ENCODE measurements at places on chromosomes 6 and 20.
A peak's percentile ranks its signal among the peaks of the same experiment; 100 is the strongest.

- DNase-seq, result no peak
Observed at GRCh38 chr6:10793695-10794094, 44.6 kb downstream of the MAK start.

DNA sequence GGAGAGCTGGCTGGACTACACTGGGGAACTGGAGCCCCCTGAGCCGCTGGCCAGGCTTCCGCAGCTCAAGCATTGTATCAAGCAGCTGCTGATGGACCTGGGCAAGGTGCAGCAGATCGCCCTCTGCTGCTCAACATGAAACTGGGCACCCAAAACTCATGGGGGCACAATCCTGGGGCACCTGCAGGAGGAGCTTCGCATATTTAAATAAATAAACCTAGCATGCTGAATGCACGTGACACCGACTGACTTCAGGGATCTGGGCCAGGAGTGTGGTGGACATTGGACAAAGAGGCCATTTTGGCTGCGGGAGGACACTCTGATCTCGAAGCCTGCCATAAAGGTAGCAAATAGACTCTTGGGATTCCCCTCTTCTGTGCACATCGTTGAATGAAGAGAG is 6.8 kb downstream of the SCAND1 start:
- DNase-seq, result peak; percentile 76

- DNase-seq, result no peak
Observed at GRCh38 chr6:39887692-39888450, 46.4 kb downstream of the MOCS1 start.

DNA sequence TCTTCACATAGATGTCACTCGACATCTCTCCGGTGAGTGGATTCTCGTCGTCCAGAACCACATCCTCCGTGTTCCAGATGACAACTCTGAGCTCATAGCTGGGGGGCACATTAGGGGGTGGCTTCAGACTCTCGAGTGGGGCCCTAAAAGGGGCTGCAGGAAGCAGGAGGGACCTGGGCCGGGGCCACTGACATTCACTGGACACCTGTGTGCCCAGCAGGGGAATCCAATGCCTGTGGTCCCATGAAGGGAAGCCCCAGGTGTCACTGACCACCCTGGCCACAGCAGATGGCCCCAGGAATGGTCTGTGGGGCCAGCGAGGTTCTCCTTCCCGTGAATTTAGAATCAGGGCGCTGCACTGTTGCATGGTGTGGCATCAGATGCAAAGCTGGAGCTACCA is 18.7 kb downstream of the ERGIC3 start:
- DNase-seq, result no peak

DNA sequence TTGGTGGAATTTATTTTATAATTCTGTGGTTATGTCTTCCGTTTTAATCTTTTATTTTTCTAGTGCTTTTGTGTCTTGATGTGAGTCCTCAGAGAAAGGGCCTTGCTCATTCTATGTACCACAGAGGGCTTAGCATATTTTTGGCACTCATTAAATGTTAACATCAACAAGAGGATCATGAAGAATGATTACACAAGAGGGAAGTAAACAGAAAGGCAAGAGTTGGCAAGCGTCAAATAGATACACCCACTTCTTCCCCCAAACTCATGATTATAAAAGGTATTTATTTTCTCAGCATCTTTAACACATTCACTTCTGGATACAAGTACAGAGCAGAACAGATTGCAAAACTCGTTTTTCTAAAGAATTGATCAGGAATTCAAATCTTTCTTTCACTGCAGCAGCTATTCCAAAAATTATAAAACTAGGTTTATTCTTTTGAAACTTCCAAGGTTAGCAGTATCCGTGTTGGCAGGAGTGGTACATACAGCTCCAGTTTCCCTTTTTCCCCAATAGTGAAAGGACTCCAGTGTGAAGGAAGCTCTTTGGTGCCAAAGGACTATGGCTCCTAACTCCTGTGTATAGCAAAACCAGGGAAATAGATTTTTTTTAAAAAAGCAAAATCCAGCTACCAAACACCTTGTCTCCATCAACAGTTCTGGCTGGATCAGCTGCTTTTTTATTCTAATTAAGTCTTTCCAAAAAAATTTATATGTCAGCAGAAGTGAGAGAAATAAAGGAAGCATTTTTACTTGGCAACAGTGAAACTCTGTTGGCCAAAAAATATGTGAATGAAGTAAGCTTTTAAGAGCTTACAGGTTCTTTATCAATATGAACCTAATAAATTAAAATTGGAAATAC is 221.9 kb downstream of the ADGRG6 start:
- no peak for DNase-seq

- DNase-seq, result no peak
Observed at GRCh38 chr20:9995510-9996272, 39.1 kb upstream of the ANKEF1 start.

DNA sequence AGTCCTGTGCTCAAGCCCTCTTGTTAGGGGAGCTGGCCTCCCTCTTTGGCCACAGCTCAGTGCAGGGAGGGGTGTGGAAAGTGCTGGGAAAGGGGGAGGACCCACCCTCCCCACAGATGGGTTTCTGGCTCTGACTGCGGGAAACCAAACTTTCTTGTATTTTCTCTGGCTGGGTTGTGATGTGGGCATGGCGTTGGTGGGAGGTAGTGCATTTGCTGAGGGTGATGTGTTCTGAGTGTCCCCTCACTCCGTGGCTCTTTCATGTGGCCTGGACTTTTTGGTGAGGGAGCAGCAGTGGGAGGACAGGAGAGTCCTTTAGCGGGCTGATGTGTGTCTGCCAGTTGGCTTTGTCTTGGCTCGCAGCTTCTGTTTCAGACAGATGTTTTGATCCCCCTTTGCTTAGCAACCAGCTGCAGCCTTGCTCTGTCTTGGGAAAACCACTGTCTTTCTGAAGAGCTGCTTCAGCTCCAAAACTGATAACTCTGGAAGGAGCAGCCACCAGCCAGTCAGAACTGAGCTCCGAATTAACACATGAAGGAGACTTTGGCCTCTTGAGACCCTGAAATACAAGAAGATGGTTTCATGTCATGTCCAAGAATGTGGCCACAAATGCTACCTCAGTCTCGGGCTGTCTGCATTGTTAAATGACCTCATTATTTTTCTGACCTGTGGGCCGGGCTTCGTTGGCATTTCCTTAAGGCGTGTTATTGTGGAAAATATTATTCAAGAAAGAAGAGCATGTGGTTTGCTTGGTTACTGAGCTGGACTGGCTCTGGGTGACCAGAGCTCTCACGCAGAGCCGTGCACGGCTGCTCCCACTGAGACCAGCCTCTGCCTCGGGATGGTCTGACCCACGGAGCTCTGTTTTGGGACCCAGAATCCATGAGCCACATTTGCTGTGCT is 21.5 kb downstream of the SYNJ2 start:
- DNase-seq, result no peak

- DNase-seq, result no peak
Observed at GRCh38 chr6:97456070-97456469, 173.1 kb upstream of the MMS22L start.

DNA sequence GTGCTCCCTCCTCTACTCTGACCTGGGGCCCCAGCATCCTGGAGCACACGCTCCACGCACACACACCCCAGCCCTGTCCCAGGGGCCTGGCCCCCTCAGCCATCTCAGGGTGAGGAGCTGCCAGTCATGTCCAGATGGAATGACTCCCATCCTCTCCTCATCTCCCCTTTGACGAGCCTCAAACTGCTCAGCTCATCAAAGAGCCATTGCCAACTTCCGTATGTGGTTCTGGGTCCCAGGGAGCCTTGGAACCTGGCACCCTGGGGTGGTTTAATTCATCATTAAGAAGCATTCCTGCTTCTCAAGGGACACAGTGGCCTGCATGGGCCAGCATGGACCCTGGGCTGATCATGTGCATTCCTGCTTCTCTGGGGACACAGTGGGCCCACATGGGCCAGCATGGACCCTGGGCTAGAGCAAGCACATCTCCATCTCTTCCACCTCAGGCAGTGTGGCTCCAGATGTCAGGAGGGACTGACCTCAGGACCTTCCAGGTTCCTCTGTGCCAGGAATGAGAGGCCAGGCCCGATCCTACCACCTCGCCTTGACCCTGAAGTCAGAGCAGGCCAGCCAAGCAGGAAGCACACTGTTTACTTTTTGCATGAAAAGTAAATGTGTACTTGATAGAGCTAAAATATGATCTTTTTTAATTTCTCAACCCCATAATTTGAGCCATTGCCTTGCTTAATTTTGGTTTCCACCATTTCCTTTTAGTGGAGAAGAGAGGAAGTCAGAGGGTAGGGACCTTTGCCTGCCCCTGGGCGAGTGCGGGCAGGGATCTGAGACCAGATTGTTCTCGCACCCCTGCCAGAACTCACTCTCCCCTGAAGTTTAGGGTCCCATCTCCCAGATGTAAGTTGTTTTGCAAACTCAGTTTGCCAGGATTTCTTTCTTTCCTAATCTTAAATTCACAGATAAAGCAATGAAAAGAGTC is 26.1 kb downstream of the SPATA2 start:
- DNase-seq, result no peak

DNA sequence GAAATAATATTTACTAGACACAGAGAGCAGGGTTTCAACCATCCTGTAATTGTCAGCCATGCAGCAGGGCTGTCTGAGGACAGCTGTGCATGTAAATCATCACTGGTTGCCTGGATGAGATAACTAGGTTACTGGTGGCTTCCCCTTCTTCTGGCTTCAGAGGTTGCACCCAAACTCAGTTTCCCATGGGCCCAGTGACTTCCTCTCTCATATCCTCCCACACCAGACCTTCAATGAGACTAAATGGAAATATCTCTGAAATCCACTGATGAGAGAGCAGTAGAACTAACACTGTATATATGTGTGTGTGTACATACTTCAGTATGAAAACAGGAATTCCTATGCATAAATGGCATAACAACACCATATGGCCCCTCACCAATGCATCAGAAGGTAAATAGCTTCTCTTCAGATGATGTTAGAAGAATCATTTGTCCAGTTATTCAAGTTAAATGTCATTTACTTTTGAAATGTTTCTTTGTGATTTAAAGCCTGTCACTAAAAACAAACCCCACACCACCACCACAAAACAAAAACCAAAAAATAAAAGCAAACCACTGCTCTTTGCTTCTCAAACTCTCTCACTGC is 51.0 kb upstream of the IL20RA start:
- DNase-seq, result no peak

- DNase-seq, result no peak
Observed at GRCh38 chr6:68754681-68755213, 119.7 kb downstream of the ADGRB3 start.

DNA sequence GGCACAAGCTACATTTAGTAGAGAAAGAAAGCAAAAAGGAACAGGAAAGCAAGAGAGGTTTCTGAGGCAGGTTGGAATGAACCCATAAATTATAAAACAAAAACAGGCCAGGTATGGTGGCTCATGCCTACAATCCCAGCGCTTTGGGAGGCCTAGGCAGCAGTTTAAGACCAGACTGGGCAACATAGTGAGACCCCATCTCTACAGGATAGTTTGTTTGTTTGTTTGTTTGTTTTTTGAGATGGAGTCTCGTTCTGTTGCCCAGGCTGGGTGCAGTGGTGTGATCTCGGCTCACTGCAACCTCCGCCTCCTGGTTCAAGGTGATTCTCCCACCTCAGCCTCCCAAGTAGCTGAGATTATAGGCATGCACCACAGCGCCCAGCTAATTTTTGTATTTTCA is 49.0 kb downstream of the AFG1L start:
- DNase-seq, result no peak

GRCh38 chr6:50289366-50289765 is 239.6 kb upstream of the DEFB112 start:
- no peak for DNase-seq

- no peak for DNase-seq
Observed at GRCh38 chr6:170206851-170207431, 83.9 kb downstream of the DLL1 start.

GRCh38 chr20:62945771-62946339 is 6.7 kb upstream of the SLC17A9 start:
- no peak for DNase-seq

- no peak for DNase-seq
Observed at GRCh38 chr6:87702589-87702945, 534 bp upstream of the AKIRIN2 start.

- DNase-seq, result no peak
Observed at GRCh38 chr20:50379049-50379990, 130.9 kb upstream of the PTPN1 start.

- no peak for DNase-seq
Observed at GRCh38 chr6:152452639-152453038, 184.5 kb downstream of the SYNE1 start.

DNA sequence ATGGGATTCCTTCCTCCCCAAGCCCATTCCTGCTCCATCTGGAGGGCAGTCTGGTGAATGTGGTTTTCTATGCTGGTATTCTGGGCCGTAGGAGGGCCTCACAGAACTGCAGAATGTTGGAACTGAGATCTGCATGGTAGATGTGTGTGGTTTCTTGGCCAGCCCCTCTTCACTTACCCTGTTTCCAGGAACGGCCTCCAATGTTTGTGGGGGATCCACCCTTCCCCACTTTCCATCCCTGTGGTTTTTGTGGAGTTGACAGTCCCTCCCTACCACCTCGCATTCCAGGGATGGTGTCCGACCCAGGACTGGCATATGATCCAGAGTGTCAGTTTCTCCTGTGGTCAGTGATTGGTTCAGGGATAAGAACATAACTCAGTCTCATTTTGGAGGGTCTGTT is 26.7 kb upstream of the TMEM14A start:
- DNase-seq, result no peak

- DNase-seq, result no peak
Observed at GRCh38 chr20:53037621-53038020, 65.5 kb downstream of the TSHZ2 start.

- no peak for DNase-seq
Observed at GRCh38 chr6:113493991-113494390, 363.2 kb upstream of the MARCKS start.

DNA sequence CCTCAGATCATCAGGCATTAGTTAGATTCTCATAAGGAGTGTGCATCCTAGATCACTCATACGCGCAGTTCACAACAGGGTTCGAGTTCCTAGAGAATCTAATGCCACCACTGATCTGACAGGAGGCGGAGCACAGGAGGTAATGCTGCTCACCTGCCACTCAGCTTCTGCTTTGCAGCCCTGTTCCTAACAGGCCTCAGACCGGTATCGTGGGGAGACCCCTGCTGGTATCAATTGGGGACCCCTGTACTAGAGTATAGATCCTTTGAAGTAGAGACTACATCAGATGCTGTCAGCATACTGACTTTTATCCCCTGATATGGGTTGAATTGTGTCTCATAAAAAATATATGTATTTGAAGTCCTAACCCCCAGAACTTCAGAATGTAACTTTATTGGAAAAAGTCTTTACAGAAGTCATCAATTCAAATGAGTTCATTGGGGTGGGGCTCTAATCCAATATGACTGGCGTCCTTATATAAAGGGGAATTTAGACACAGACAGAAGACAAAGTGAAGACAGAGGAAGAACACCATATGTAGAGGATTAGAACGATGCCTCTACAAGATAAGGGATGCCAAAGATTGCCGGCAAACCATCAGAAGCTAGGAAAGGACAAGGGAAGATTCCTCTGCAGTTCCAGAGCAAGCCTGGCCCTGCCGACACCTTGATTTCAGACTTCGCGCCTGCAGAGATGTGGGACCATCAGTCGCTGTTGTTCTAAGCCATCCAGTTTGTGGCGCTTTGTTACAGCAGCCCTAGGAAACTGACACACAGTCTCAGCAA is 104.4 kb upstream of the BTBD3 start:
- no peak for DNase-seq

DNA sequence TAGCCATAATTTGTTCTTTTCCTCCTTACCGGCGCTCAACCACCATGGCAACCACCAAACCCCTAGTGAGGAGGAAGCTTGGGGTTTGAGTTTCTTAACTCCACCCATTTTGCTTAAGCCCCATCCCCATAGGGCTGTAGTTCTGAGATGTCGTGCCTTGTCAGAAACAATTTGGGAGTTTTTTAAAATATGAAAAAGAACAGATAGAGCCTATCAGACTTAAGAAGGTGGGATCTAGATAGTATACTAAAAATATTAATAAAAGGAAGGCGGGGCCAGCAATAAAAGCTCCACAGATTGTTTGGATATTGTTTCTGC is 5.6 kb downstream of the BRD2 start:
- DNase-seq, result peak; percentile 56

GRCh38 chr20:64164123-64164836 is at the start of gene MYT1:
TSS of gene MYT1 (plus strand) at chr20:64164452. CDS start at chr20:64198862, 34,410 bp downstream.
- DNase-seq, result no peak

Data from hematopoietic multipotent progenitor cell treated with erythropoietin and hydrocortisone succinate and interleukin-3 and kit ligand, for 8 days (in vitro differentiated cells).